ENCODE measurements at places on chromosomes 6 and 20.

DNA sequence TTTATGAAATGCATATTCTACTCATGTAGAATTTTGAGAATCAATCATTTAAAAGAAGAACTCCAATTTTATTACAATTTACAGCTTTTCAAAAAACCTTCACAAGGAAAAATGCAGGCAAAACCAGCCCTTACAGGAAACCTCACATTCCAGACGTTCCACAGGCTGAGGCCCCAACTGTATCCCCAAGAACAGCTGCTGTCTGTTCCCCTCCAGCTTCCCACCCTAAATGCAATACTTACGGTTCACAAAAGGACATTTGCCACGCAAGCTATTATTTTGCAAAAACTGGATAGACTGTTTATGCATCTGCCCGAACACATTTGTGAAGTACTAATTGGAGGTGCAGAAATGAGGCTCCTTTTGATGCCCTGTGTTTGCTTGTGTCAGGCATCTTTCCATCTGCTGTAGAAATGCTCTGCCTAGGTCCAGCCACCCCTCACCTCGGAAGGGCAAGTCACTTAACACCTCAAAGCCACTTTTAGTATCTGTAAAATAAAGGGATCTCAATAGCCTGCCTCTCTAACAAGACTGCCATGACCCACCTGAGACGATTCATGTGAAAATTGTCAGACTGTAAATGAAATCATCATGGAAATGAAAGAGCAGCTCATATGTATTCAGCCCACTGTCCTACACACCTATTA lies 26.5 kb downstream of the PDE10A start:
- DNase-seq: no peak

- DNase-seq: no peak
Observed at GRCh38 chr6:142329486-142330113, 27.8 kb downstream of the ADGRG6 start.

DNA sequence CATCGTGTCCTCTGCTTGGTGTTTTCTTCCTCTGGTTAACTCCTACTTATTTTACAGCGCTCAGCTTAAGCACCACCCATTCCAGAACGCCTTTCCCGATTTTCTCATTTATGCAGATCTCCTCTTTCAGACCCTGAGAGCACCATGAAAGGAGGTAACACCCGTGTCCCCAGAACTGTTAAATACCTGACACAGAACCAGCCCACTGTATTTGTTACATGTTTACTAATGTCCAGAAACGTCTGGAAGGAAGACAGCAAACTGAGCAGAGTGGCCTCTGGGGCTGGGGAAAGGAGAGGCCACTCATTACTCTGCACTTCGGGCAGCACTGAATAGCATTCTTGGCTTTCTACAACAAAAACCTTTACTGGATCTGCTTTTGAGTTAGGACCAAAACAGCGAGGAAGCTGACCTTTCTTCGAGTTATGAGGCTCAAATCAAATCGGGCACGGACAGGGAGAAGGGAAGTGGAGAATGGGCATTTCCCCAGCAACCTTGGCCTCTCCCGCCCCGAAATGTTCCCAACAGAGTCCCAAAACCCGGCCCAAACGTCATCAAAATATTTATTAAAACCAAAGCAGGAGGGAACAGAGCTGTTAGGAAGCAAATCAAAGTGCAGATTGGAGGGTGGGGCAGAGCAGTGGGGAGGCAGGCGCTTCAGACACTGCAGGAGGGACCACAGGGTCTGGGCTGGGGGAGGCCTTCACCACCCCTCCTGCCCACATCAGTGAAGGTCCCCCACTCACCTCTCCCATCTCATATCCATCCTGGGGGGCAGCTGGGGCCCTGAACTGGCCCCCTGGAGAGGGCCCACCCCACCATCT lies 1.1 kb upstream of the NECAB3 start:
- no peak for DNase-seq

GRCh38 chr6:7196019-7196402 lies 88.2 kb downstream of the RREB1 start:
- DNase-seq: peak; percentile 78

GRCh38 chr20:25280051-25280573 lies 32.2 kb downstream of the PYGB start:
- DNase-seq: no peak

GRCh38 chr20:36315545-36316351 lies 9.6 kb downstream of the DLGAP4 start:
- no peak for DNase-seq

GRCh38 chr6:35710241-35710847 lies 21.6 kb upstream of the FKBP5 start:
- no peak for DNase-seq

GRCh38 chr6:15499125-15499524 lies 163.7 kb downstream of the DTNBP1 start:
- no peak for DNase-seq

GRCh38 chr20:10490706-10491105 lies 55.6 kb downstream of the SLX4IP start:
- DNase-seq: no peak

DNA sequence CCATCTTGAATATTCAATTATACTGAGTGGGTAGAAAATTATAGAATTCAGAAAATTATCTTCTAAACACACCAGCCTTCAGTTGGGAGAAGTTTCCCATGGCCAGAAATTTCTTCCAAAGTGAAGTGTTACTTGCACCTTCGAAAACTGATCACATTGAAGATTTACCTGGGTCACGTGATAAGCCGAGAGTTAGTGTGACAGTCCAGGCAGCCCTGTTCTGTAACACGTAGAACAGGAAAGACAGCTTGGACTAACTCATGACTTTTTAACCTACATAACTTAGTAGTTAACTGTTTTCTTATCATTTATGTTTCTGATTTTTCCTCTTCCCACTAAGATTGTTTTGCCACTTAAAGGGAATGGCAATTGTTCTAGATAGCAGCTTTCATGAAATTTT lies 118.3 kb upstream of the MTHFD1L start:
- DNase-seq: no peak

GRCh38 chr6:69111301-69111700 lies 476.2 kb downstream of the ADGRB3 start:
- DNase-seq: no peak

- DNase-seq: no peak
Observed at GRCh38 chr20:55882910-55883309, 122.4 kb downstream of the CBLN4 start.

DNA sequence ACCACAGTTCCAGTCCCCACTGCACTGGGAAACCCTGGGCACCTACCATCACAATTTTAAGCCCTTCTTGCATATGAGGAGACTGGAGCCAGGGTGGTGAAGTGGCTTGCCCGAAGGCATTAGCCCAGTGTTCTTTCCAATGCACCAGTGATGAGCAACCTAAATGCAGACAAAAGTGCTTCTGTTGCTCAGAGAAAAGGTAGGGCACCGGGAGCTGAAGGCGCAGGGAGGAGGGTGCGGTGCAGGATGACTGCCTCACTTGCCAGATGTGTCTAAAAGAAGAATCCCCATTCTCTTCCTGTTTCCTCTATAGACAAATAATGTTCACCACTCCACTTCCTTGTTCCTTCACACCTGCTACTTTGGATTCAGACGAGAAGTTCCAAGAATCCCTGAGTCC lies 86.5 kb downstream of the QRSL1 start:
- DNase-seq: no peak

DNA sequence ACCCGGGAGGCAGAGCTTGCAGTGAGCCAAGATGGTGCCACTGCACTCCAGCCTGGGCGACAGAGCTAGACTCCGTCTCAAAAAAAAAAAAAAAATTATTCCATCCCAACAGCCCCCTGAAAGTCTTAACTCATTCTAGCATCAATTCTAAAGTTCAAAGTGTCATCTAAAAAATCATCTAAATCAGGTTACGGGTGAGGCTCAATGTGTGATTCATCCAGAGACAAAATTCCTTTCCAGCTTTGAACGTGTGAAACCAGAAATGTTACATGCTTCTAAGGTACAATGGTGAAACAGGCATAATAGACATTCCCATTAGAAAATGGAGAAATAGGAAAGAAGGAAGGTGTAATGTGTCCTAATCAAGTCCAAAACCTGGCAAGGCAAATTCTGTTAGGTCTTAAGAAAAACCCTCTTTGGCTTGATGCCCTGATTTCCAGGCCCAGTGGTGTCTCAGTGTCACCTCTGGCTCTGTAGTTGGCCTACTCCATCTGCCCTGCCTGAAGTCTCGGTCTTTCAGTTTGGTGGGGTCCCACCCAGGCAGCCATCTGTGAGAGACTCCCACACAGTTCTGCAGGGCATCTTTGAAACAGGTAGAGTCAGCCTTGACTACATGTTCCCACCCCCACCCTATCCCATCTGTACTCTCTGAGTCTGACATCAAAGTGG lies 43.5 kb downstream of the HFE start:
- DNase-seq: no peak

GRCh38 chr6:123804014-123804786 lies 535 bp downstream of the NKAIN2 start:
- no peak for DNase-seq

DNA sequence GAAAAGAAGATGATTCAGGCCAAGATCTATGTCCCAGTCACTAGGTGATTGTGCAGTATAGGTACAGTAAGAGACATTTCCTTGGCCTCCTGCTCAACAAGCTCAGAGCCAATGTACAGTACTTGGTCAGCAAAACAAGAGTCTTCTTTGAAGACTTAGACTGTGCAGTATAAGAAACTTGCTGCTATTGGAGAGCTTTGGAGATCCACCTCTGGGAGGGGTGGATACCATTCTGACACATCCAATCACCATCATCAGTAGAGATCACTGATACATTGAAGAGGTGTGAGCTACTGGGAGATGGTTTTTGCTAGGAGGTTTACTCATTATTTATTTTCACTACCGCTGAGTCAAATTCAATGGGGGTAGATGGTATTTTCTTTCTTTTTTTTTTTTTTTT lies 77.5 kb downstream of the UST start:
- no peak for DNase-seq

DNA sequence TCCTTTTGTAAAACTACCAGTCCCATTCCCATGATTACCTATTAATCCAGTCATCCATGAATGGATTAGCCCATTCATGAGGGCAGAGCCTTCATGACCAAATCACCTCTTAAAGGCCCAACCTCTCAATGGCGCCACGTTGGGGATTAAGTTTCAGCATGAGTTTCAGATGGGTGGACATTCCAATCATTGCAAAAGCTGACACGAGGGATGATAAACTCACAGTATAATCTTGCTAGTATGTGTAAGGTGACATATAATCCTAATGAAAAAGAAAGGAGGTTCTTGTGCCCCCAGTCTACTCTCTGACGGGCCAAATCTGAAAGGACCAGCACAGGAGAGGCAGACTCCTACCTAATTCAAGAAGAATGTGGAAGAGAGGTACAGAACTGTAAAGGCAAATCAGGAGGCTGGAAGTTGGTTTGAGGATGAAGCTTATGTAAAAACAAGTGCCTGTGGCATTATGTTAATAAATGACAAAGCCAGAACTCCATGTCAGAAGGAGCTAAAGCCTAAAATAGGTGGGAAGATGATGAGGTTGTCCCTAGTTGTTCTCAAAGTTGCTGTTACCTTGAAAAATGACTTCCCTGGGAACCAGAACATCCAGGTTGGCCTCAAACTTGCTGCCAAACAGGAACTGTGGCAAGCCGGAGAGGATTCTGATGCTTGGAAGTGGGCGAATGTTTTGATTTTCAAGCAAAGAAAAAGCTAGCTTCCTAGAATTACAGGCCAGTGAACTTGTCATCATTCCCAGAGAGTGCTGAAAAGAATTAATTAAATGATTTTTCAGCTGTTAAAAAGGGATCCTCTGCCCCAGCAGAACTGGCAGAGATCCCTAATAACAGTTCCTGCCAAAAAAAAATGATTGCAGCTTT lies 106.5 kb upstream of the TIAM2 start:
- DNase-seq: no peak

GRCh38 chr20:60576236-60576635 lies 618.0 kb downstream of the CDH26 start:
- no peak for DNase-seq

- no peak for DNase-seq
Observed at GRCh38 chr6:3643921-3644738, 107.4 kb downstream of the PXDC1 start.

- peak; percentile 75 for DNase-seq
Observed at GRCh38 chr6:83884523-83884922, 25.0 kb downstream of the CYB5R4 start.

Data from K562 (cell line).